Heart left ventricle (tissue), 16 donors: ENCODE measurements at places on chromosomes 5 and 9. TPM values are rescaled to one million over a fixed set of nuclear protein-coding genes. Genes with fewer than 3 reads are reported as not detected.

The LRRC14B gene
- total RNA-seq = 57.6 TPM

The GLRA1 gene
- not detected for total RNA-seq

The SLU7 gene
- 44.0 TPM for total RNA-seq

The OR2Y1 gene
- total RNA-seq = not detected

The PRDM9 gene
- not detected for total RNA-seq

The TMEM252 gene
- not detected for total RNA-seq

The ADGRD2 gene
- total RNA-seq = not detected

The LCN2 gene
- total RNA-seq = not detected

The CARD9 gene
- 0.77 TPM for total RNA-seq

The TAF11L5 gene
- total RNA-seq = not detected

The ZFP2 gene
- total RNA-seq = 0.49 TPM

The FOXE1 gene
- not detected for total RNA-seq

The TMEM215 gene
- not detected for total RNA-seq

The CDH9 gene
- total RNA-seq = not detected

The TJP2 gene
- total RNA-seq = 87.5 TPM

The AFAP1L1 gene
- 44.0 TPM for total RNA-seq

The WHRN gene
- total RNA-seq = 1.1 TPM

The DAB2IP gene
- total RNA-seq = 46.0 TPM

The MIER3 gene
- total RNA-seq = 12.5 TPM

The HNRNPK gene
- 315 TPM for total RNA-seq

The SARDH gene
- 0.32 TPM for total RNA-seq

The ZNF462 gene
- 24.3 TPM for total RNA-seq

The PRLR gene
- total RNA-seq = 2.0 TPM

The CD180 gene
- 2.5 TPM for total RNA-seq

The RHOBTB3 gene
- 82.1 TPM for total RNA-seq

The CNTNAP3 gene
- total RNA-seq = 8.4 TPM

The SELENOP gene
- 256 TPM for total RNA-seq

The SLC31A1 gene
- total RNA-seq = 7.9 TPM

The SPINK6 gene
- not detected for total RNA-seq

The IRX4 gene
- total RNA-seq = 25.5 TPM

The TAF11L10 gene
- total RNA-seq = not detected

The SLC31A2 gene
- total RNA-seq = 17.9 TPM

The AK1 gene
- 711 TPM for total RNA-seq

The C9orf152 gene
- total RNA-seq = not detected
